Skeletal muscle cell (primary cell): ENCODE measurements at places on chromosomes 12 and 14.

- no peak for DNase-seq
Observed at GRCh38 chr14:88463318-88463717, 77.9 kb downstream of the SPATA7 start.

DNA sequence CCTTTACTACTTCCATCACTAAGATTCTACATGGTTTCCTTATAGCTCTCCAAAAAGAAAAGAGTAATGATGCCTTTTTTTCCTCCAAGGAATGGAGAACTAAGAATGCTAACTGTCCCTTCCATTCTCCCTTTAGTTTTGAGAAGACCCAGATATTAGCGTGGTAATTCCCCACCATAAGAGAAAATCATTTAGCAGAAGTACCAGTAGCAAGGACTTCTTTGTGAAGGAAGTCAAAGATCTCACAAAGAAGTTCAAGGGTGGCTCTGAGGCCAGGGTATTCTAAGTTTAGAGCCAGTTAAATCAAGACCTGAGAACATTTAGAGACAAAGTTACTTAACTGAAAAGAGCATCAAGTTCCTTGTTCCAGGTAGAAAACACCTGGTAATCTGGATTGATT is 7.3 kb downstream of the USP15 start:
- DNase-seq = no peak

DNA sequence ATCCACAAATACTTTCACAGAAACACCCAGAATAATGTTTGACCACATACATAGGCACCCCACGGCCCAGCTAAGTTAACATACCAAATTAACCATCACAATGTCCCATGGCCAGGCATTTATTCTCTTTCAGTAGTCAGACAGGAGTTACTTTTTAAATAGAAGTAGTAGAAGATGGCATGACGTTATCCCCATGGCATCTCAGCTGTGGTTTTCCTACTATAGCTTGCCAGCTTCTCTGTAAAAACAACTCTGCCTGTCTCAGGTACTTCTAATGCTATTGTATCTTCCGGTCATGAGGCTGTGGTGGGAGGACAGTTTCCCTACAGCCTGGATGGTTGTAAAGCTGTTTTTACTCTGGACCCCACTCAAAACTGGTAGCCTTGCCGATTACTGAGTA is 19.3 kb downstream of the CTSG start:
- DNase-seq = peak; percentile 0

DNA sequence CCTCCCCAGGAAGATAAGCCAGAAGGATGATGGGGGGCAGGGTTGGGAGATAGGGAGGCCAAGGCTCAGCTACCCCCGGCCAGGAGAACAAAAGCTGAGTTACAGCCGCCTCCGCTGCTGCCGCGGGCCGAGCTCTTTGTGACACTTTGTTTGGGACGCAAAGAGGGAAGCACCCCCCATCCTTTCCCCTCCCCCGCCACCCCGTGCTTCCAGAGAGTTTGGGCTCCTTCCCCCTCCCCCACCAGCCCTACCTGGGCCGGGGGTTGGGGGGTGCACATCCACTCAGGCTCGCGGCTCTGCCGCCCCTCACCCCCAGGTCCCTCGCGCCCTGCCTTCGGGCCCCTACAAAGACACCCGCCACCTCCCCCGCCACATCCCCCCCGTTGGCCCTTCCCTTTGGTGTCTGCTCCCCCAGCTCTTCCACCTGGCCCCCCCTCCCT is 799 bp downstream of the ZNF219 start:
- DNase-seq = no peak

DNA sequence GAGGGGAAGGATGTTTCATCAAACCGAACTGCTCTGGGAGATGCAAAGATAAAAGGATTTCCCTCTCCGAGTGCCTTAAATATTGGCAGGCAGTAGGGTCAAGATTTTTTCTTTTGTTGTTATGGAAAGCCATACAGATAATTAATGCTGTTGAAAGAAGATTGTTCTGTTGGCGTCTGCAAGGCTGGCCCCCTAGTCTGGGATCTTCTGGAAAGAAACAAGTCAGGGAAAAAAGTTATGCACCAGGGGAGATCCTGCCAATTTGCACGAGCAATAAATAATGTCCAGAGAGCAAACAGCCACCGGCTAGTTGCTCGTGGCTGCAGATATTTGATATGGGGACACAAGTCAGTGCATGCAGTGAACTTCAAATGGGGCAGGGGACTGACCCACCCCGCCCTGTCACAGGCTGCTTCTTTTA is 202.1 kb upstream of the MYL2 start:
- no peak for DNase-seq

GRCh38 chr14:22509751-22510300 is 79.2 kb downstream of the DAD1 start:
- no peak for DNase-seq

DNA sequence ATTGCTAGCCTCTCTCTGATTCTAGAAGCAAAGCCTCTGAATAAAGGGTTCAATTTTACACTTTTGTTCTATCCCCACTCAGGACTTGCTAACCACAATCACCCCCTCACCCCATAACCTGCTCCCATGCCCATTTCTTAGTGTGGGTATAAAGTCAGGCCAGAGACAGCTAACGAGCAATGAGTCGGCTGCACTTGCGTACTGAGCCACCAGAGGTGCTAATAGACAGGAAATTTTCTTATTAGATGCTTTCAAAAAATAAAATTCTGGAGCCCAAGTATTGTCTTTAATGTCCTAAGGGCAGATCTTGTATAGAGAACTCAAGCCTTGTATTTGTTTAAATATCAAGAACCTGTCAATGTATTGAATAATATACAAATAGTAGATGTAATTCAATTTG is 256.9 kb downstream of the SYT1 start:
- DNase-seq = no peak

DNA sequence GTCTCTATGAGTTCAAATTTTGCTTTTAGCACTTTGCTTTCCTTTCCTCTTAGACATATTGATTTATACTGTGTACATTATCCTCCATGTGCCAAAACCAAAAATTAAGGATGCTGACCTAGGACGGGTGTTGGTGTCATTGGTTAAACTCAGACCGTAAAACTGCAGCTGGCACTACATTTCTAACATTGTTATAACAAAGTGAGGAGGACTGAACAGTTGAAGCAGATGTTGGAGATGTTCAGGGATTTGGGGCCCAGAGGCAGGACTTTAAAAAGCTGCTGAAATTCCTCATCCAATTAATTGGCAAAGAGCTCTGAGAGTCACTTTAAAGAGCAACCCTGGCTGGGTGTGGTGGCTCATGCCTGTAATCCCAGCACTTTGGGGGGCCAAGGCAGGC is 72.4 kb downstream of the TMTC1 start:
- no peak for DNase-seq

- DNase-seq = no peak
Observed at GRCh38 chr12:32265456-32265855, 133.9 kb upstream of the FGD4 start.

- peak; percentile 56 for DNase-seq
Observed at GRCh38 chr14:29310757-29311156, 544.2 kb downstream of the FOXG1 start.

DNA sequence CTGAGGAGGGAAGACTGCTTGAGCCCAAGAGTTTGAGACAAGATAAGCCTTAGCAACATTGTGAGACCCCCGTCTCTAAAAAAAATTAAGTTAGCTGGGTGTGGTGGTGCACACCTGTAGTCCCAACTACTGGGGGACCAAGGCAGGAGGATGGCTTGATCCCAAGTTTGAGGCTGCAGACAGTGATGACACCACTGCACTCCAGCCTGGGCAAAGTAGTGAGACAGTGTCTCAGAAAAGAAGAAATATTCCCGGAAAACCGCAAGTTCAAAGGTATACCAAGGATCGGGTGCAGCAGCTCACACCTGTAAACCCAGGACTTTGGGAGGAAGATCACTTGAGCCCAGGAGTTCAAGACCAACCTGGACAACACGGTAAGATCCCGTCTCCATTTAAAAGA is 5.8 kb downstream of the PTGES3 start:
- no peak for DNase-seq

DNA sequence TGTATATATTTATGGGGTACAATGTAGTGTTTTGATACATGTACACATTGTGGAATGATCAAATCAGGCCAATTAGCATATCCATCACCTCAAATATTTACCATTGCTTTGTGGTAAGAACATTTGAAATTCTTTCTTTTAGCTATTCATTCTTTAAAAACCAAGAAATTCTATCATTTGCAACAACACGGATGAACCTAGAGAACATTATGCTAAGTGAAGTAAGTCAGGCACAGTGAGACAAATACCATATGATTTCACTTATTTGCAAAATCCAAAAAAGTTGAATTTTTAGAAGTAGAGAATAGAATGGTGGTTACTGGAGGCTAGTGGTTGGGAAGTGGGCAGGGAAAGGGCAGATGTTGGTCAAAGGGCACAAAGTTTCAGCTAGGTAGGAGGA is 129.3 kb upstream of the PTPRQ start:
- DNase-seq = no peak

DNA sequence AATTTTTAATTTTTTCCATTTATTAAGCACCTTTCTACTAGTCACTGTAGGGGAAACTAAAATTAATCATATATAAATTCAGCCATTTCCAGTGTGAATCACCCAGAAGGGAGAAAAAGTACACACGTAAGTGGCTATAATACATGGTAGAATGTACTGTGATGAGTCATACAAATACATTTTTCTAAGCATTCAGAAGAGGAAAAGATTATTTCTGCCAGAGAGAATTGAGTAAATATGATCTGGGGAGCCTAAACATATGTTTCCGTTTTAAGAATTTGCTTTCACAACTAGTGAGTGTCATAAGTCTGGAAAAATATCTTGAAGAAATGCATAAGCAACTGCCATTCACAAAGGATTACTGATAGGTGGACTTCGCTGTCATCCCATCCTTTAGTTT is 102.8 kb downstream of the TGFB3 start:
- DNase-seq = peak; percentile 78

DNA sequence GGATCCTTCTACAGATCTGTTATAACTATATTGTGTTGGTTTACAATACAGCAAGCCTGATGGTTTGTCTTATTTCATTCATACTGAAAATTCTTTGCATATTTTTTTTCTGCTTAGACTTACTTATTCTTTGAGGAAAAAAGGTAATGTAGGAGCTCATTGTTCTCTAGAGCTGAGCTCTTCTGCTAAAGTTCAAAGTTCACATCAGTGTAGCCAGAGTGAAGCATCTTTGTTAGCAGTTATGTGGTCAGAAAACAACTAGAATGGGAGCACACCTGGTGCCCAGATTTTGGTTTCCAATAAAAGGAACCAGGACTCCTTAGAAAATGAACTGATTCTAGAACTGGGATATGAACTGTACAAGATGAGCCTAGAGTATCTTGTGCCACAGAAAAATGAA is 10.3 kb downstream of the GPX2 start:
- no peak for DNase-seq
